ENCODE measurements at places on chromosomes 5 and 9. TPM values are rescaled to one million over a fixed set of nuclear protein-coding genes. Genes with fewer than 3 reads are reported as not detected.

The LECT2 gene
- total RNA-seq, result not detected

The DUSP1 gene
- total RNA-seq, result 2,095 TPM

The RMI1 gene
- 2.8 TPM for total RNA-seq

The ZDHHC21 gene
- total RNA-seq, result 6.0 TPM

The GFPT2 gene
- not detected for total RNA-seq

The FBN2 gene
- total RNA-seq, result not detected

The OCLN gene
- total RNA-seq, result 1.4 TPM

The OR2S2 gene
- total RNA-seq, result not detected

The INSYN2B gene
- not detected for total RNA-seq

The QRFP gene
- not detected for total RNA-seq

The CCDC152 gene
- 1.3 TPM for total RNA-seq

The SARDH gene
- total RNA-seq, result 15.6 TPM

The IQGAP2 gene
- total RNA-seq, result 214 TPM

The HINT2 gene
- 21.7 TPM for total RNA-seq

The TSSK1B gene
- total RNA-seq, result not detected

The RIC1 gene
- total RNA-seq, result 29.9 TPM

The GABRA1 gene
- total RNA-seq, result not detected

All from CD4-positive, CD25-positive, alpha-beta regulatory T cell (primary cell).